ENCODE measurements at places on chromosomes 12 and 14.

- no peak for DNase-seq
These were observed 205.2 kb downstream of the CACNA1C start for GRCh38 chr12:2258025-2258424.

DNA sequence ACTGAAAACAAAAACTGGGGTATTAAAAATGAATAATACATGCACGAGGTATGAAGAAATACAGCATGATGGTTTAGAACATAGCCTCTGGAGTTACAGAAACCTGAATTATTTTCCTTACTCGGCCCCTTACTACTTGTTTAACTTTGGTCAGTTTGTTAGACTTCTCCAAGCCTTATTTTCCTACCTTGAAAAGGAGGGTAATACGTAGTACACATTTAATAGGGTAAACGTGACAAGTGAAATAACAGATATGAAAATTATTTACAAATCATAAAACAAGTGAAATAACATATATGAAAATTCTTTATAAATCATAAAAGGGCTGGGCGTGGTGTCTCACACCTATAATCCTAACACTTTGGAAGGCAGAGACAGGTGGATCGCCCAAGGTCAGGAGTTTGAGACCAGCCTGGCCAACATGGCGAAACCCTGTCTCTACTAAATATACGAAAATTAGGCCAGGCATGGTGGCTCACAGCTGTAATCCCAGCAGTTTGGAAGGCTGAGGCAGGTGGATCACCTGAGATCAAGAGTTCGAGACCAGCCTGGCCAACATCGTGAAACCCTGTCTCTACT, 11.4 kb upstream of the PKP2 start:
- no peak for DNase-seq

DNA sequence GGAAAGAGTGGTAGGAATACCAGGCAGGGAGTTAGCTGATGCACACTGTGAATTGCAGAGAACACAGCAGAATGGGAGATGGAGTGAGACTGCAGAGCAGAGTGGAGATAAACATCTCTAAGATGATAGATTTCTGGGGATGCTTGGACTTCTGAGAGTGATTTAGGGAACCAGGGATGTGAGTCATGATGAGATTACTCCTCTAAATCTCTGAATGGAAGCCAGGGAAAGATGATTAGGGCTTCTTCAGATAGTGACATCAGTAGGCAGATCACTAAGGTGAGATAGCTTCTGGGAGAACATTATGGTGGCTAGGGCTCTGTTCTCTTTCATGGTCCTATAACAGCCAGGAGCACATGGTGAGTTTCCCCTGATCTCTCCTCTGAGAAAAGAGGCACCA, 501.5 kb upstream of the USP15 start:
- DNase-seq = no peak

DNA sequence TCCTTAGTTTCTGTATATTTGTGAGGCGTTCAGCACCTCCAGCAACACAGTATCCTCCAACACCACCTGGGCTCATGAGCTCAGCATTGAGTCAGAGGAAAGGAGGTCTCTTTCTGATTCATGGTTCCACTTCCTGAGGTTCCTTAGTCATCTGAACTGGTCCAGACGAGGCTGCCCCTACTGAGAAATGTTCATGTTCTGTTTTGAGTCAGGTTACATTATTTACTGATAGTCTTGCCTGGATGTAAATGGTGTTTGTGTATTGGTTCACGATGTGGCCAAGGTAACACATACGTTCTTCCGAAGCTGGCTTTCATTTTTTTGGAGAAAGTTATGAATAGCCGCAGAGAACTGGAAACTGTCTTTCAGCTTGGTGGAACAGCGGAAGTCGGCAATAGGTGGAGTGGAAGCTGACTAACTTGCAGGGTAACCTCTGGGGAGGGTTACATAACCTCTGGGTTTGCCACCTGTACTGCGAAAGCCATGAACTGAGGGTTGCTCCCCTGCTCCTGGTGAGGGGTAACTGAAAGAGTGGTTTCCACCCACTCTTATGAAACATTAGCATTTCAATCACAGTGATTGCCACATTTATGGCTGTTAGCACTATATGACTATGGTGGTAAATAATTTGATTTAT, 42.2 kb upstream of the MANSC4 start:
- no peak for DNase-seq

DNA sequence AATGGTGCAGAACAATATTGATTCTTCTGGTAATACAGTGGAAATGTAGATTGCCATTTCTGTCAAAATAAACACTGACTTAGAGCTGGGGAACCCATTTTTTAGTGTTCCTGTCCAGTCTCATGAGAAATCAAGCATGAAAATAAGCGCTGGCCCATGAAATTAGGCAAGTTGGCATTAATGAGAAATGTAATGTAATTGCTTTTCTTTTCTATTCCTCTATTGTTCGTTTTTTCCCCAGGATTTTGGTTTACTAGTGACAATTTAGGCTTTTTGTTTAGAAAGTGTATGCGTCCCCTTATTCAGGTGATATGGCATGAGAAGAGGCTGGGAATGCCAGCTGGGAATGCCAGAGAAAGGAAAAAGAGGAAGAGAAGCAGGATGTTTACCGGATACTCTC, 64.4 kb upstream of the KICS2 start:
- no peak for DNase-seq

DNA sequence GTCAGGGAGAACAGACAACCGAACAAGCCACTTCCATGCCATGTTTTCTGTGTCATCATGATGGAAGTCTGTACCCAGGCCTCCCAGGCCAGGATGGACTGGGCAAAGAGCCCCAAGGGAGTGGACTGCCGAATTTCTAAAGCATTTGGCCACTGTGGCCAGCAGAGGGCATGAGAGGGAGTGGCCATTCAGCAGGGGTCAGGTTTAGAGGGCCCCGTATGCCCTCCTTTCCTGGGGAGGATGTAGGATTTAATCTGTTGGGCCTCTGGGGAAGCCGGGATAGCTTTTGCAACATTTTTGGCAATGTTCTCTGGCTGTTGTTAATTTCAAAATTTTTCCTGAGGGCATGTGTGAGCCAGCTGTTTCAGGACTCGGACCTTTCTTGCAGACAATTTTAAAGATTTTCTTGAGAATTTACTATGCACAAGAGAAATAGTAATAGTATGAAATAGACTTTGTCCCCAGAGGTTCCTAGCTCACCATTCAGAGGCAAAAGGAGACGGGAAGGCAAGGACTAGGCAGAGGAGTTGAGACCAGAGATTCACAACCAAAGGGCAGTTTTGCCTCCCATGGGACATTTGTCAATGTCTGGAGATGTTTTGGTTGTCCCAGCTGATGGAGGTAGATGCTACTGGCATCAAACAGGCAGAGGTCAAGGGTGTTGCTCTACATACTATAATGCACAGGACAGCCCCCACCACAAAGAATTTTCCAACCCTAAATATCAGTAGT, 18.0 kb downstream of the ACACB start:
- DNase-seq = no peak

DNA sequence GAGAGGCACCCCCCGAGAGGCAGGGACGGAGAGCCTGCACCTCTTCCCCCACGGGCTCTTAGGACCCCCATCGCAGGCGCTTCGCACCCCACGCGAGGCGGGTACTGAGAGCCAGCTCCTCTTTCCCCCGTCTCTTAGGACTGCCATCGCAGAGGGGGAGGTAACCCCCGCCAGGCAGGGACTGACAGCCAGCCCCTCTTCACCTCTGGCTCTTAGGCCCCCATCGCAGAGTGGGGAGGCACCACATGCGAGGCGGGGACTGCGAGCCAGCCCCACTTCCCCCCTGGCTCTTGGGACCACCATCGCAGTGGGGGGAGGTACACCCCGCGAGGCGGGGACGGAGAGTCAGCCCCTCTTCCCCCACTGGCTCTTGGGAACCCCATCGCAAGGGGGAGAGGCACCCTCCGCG, 46.1 kb downstream of the DDX11 start:
- no peak for DNase-seq

DNA sequence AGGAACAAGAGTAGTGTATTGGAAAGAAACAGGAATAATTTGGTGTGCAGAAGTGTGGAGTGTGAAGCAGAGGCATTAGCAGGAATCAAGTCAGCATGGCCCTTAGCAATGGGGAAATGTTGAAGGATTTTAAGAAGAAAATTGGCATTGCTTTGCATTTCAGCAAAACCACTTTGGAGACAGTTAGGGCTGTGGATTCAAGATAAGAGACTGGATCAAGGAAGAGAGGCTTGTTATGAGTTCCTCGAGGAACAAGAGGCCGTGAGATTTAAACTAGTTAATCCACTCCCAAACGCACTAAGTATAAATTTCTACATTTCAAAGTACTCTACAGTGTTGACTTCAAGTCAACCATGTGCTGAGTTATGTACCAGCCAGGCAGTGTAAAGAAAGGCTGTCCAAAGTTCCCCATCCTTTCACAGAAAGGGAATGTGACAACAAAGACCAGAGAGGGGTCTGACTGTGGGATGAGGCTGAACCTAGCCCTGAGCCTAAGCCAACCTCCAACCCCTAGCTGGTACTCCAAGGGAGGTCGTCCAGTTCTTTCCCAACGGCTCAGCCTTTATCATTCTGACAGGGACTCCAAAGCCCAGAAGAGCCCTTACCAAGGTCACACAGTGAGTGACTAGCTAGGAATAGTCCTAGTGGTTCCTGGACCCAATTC, 91.2 kb upstream of the BMP4 start:
- no peak for DNase-seq

- DNase-seq = no peak
These were observed 218.4 kb downstream of the ADAMTS20 start for GRCh38 chr12:43333644-43334043.

DNA sequence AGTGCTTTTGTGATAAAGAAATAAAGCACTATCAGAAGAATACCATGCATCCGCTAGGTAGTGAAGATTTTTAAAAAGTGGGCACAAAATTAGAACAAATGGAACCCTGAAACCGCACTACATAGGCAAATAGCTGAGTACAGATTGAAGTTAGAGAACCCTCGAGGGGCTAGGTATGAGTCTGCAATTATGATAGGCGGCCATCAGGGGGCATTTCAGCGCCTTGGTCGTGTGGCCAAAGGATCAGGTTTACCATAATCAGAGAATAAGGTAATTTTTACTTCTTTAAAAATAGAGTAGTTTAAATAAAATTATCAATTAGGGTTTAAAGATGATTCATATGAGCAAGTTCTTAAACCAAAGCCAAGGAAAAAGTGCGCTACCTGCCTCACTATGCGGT, 129.8 kb downstream of the TMX1 start:
- DNase-seq = no peak

DNA sequence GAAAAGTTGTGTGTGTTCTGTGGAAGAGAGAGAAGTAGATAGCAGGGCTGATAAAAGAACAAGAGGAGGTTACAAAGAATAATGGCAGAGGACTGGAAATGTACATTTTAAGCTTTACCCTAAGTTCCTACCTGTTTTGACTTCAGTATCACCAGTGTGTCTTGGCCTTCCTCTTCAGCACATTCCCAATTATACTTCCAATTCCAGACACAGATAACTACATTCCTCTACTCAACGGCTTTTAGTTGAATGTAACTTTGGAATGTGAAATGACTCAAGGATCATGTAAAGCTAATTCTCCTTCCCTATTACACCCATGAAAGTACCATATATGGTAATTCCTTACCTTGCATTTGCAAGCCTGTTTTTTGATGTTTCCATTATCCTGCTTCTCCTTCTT, 5.0 kb downstream of the MGST1 start:
- DNase-seq = no peak

DNA sequence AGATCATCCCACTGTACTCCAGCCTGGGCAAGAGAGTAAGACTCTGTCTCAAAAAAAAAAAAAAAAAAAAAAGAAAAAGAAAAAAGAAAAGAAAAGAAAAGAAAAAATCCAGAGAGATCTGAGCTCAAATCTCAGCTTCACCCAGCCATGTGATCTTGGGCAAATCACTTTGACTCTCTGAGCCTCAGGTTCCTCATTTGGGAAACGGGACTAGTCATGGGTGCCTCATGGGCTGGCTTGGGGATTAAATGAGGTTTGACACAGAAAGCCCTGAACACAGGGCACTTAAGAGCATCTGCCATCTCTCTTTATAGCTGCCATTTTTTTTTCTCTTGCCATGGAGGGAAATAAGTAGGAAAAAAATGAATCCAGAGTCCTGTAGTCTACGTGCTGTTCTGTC, 86.2 kb upstream of the MYL2 start:
- no peak for DNase-seq

DNA sequence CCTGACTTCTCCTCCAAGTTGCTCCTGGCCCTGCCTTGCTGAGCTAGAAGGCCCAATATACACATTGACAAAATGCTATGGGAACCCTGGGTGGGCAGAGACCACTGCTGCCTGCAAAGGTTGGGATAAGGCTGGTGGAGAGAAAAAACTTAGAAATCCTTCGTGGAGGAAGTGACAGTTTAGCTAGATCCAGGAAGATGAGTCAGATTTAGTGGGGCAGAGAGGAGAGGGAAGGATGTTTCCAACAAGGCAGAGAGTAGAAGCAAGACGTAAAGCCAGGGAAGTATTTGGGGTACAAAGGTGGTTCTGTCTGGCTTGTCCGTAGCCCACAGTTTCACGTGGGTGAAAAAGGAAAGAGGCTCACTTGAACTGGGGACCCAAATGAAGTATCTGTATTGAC, 69.0 kb upstream of the CLMN start:
- no peak for DNase-seq

- no peak for DNase-seq
These were observed 3.0 kb downstream of the KIF5A start for GRCh38 chr12:57552835-57553313.

GRCh38 chr12:102642199-102642598, 161.8 kb upstream of the IGF1 start:
- no peak for DNase-seq

DNA sequence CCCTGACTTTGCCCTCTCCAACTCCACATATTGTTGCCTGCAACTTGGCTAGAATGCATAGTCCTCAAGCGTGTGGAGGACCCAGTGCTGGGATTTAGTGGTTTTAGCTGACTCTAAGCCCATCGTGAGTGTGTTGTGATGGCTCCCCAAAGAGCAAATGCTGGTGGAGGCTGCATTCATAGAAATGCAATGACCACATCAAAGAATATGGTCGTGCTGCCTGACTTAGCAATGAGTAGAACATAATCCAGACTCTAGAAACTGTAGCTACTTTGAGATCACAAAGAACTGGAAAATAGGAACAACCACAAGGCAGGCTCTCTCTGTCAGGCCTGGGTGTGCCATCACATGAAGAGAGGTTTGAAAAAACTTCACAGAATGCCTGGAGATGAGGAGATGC, 1.3 kb downstream of the DYRK4 start:
- DNase-seq = no peak

DNA sequence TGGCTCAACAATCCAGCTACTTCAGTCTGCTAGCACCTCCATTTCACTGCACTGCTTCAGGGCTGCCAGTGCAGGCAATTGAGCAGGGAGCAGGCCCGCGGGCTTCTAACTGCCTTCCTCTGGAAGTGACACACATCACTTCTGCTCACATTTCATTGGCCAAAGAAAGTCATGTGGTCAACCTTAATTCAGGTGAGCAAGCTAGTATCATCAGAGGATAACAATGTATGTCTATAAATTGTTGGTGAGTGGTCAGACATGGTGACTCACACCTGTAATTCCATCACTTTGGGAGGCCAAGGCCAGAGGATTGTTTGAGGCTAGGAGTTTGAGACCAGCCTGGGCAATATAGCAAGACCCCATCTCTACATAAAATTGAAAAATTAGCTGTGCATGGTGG, 22.3 kb upstream of the CHGA start:
- no peak for DNase-seq

GRCh38 chr12:52687497-52688385, 7.5 kb upstream of the KRT1 start:
- DNase-seq = no peak
